Hepatic stellate cell (primary cell): ENCODE measurements at places on chromosomes 11 and 22.
A peak's percentile ranks its signal among the peaks of the same experiment; 100 is the strongest.

DNA sequence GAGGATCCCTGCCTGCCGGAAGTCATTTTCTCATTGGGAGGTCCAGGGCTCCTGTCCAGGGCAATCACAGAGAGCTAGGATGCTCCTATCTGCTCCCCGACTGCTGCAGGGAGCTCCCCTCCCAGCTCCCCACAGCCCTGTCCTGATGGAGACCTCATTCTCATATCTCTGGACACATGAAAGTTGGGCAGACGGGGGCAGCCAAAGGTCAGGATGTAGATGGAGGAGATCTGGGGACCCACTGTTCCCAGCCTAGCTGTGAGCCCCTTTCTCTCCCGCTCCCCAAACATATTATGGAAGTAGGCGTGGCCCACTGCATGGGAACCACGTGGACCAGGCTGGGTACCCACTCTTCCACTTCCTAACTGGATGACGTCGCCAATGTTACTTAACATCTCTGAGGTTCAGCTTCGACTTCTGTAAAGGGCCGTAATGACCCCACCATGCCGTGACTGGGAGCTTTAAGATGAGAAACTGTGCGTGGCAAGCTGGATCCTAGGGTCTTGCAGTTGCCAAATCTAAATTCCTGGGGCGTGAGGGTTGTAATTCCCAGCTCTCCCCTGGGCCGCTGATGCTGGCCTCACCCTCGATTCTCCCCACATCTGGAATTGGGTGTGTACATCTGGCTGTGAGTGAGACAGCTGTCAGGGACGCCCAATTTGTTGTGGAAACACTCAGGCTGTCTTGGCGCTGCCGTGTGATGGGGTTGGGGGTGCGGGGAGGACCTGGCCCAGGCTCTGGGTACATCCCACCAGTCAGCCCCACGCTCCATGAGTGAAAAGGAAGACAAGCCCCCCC lies 1.8 kb downstream of the CDC42EP2 start:
- DNase-seq: no peak

DNA sequence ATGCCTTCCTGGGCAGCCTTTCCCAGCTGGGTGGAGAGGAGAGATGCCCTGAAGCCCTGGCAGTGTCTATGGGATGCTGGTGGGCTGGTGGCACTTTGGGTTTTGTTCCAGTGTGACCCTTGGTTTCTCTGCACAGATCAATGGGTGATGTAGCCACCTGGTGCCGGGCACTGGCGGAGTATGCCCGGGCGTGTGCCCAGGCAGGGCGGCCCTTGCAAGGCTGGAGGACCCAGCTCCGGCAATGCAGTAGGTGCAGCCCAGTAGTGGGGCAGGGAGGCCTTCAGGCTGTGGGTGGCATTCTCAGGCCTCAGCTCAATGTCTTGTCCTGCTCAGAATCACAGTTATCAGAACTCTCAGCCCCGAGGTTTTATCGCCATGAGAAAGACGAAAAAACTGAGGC lies 11.9 kb downstream of the OTOG start:
- no peak for DNase-seq

GRCh38 chr22:30304495-30305244 lies 15.4 kb upstream of the CASTOR1 start:
- DNase-seq: no peak

- no peak for DNase-seq
These were observed 21.8 kb downstream of the ARFGAP2 start for GRCh38 chr11:47154616-47155570.

- no peak for DNase-seq
These were observed 48.6 kb upstream of the LMO2 start for GRCh38 chr11:33940538-33940815.

DNA sequence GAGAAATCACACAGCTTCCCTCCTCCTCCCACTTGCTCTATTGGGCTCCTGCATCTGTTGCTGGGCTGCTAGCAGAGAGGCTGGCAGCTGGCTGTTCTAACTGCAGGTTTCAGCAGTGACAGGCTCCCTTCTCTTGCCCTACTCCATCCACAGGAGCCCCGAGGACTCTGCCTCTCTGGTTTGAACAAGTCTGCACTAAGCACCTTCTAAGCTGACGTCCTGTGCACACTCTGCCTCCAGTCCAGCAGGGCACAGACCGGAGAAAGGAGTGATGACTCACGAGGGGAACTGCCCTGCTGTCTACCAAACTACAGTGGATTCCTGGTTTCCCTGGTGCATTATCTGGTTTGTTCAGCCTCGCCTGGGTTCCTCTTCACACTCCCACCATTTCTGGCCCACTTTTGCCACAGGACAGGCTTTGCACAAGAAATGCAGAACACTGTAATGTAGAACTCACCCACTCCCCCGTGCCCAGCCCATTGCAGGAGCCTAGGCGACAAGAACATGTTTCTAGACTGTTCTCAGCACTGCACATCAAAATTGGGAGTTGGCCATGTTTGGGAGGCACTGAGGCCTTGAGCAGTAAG lies 26.0 kb downstream of the IL10RA start:
- DNase-seq: no peak

- no peak for DNase-seq
These were observed 77.7 kb downstream of the STIM1 start for GRCh38 chr11:3933165-3933628.

DNA sequence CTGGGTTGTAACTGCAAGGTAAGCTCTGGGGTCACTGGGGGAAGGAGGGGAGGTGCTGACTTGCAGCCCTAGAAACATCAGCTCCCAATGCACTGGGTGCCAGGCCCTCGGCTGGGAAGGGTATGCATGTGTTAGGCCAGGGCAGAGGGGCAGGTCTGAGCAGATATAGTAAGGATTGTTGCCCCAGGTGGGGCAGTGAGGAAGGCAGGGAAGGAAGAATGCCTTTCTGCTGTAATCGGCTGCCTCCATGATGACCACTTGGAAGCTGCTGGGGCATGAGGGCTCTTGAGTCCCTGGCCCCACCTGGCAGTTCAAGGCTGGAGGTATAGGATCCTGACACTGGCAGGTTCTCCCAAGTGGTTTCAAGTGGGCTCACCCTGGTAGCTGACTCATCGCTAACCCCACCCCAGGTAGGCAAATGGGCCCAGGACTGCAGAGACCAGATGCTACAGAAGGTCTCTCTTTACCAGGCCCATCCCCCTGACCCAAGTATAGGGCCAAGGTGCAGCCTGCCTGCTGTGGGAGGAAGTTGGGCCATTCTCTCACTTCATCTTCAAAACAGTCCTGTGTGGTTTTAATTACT lies 56.7 kb downstream of the TIMP3 start:
- DNase-seq: no peak

DNA sequence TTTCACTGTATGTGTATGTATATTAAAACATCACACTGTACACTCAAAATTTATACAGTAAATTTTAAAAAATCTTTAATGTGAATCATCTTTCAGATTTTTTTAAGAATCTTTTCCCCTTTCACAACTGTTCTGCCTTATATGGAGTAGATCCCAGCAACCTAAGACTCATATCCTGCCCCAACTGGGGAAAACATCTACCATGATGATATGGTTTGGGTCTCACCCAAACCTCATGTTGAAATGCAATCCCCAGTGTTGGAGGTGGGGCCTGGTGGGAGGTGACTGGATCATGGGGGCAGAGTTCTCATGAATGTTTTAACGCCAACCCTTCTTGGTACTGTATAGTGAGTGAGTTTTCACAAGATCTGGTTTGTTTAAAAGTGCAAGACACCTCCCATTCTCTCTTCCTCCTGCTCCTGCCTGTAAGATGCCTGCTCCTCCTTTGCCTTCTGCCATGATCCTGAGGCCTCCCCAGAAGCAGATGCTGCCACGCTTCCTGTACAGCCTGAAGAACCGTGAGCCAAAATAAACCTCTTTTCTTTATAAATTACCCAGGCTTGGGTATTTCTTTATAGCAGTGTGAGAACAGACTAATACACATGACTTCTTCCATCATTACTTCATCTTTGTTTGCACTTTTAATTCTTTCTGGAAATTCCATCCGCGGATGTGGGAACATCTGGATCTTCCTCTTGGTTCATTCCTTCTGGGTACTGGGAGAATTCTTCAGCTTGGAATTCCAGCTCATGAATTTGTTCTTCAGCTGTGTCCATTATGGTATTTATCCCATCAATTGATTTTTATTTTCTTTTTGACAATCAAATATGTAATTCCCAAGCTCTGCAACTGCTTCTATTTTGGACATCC lies 36.9 kb downstream of the LINC01488 start:
- DNase-seq: peak; percentile 82

- no peak for DNase-seq
These were observed 41.3 kb downstream of the POLD3 start for GRCh38 chr11:74633406-74634393.

DNA sequence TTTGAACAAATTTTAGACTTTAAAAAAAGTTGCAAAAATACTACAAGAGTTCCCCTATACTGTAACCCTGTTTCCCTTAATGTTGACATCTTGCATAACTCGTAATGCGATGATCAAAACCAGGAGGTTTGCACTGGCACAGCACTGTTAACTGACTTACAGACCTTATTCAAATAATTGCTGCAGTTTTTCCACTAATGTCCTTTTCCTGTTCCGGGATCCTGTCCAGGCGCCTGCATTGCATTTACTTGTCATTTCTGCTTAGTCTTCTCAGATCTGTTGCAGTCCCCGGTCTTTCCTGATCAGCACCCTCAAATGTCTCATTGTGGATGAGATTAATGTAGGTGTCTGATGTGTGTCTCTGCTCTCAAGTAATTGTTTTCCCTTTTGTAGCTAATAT lies 32.0 kb downstream of the APLP2 start:
- no peak for DNase-seq

DNA sequence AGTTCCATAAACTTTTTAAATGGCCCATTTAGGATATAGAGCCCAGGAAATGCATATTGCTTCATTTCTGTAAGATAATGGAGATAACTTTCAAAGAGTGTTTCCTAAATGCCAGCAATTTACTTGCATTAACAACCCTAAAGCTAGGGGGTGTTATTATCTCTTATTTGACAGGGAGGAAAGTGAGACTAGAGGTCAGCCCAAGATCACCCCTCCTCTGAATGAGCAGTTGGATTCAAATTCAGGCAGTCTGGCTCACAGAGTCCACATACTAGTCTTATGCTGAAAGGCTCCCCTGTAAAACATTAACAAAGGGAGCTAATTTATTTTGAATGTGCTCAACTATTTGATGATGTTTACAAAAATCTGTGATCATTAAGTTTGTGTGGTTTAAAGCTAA lies 49.9 kb upstream of the TRIM77 start:
- DNase-seq: no peak

DNA sequence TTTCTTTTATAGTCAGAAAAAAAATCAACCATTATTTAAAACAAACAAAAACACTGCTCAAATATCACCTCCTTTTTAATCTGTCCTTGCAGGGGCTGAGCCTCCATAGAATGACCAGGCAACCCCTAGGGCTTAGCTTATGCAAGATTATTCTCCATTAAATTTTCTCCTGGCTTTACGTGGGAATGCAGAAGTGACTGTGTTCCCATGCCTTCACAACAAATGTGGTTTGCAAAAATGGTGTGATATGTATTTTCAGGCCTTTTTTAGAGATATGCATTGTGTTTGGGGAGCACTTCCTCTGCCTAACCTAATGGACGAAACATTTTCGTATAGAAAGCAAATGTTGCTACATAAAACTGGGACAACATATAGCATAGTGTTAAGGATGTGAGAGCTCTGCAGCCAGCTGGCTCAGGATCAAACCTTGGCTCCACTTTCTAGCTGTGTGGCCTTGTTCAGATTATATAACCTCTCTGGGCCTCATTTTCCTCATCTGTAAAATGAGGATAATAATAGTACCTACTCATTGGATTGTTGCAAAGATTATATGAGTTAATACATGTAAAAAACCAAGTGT lies 82.6 kb downstream of the PARVA start:
- DNase-seq: no peak

DNA sequence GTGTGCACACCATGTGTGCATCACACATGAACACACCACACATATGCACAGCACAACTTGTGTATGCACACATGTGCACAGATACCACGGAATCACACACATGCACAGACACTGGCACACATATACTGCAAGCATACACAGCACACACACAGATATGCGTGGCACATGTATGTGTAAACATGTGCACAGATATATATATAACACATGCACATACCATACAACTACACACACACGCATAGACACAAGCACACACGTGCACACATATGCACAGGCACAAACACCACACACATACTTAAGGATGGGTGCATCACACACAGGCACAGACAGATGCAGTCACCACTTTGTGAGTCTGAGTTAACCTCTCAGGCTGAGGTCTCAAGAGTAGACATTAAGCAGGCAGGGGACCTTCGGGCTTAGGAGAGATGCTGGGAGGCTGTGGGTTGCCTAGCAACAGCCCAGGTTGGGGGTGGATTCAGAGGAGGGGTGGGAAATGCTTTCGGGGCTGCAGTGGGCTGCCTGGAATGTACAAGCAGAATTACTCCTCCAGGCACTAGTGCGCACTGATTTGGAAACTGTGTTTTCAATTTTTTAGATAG lies 82.9 kb downstream of the MYO18B start:
- DNase-seq: no peak

DNA sequence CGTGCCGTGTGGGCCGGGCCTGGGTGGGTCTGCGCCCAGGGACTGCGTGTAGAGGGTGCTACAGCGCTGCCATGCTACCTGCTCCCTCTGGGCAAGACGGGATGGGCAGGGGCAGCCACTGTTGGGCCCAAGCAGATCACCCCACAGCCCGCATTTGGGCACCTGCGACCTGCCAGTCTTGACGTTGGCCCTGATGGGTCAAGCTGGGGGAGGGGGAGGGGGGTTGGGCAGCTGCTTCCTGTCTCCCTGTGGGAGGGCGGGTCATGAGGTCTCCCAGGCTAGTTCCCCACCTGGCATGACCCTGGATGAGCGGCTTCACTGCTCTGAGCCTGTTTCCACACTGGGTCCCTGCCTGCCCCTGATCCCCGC lies 2.8 kb upstream of the RPS19BP1 start:
- no peak for DNase-seq

DNA sequence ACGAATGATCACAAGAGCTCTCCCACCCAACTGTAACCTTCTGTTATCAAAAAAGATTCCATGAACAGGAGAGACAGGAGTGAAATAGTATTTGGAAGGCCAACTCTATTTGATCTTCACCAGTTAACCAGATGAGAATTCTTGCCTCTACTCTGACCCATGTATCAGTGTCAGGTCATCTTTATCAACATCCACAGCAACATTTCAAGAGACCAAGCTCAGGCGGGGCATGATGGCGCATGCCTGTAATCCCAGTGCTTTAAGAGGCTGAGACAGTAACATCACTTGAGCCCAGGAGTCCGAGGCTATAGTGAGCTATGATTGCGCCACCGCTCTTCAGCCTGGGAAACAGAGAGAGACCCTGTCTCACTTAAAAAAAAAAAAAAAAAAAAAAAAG lies 62.3 kb downstream of the GAB2 start:
- DNase-seq: no peak

- DNase-seq: no peak
These were observed 23.5 kb upstream of the RTL6 start for GRCh38 chr22:44521326-44522074.
